Activated CD8-positive, alpha-beta T cell treated with anti-CD3 and anti-CD28 coated beads, Interleukin-2, amount 10 ng/mL, durations not matched to agents 7 days and 5 days (primary cell): ENCODE measurements at places on chromosomes 3 and 15. TPM values are rescaled to one million over a fixed set of nuclear protein-coding genes. Genes with fewer than 3 reads are reported as not detected.

The CCDC32 gene
- 24.7 TPM for total RNA-seq

The SLCO2A1 gene
- not detected for total RNA-seq

The MYZAP gene
- total RNA-seq = not detected

The FBXO45 gene
- total RNA-seq = 17.7 TPM

The PPP1R14D gene
- not detected for total RNA-seq

The TM4SF18 gene
- total RNA-seq = not detected

The GUCA1C gene
- total RNA-seq = not detected

The LDHAL6B gene
- total RNA-seq = not detected

The PGBD4 gene
- 2.8 TPM for total RNA-seq

The MAP2K5 gene
- total RNA-seq = 20.9 TPM

The GOLGA8Q gene
- 6.1 TPM for total RNA-seq

The SECISBP2L gene
- total RNA-seq = 28.3 TPM

The CRTC3 gene
- total RNA-seq = 66.6 TPM

The SLC2A2 gene
- not detected for total RNA-seq

The FBXL22 gene
- 0.66 TPM for total RNA-seq

The SHC4 gene
- total RNA-seq = 0.65 TPM

The OSTN gene
- total RNA-seq = not detected

The MYLK gene
- total RNA-seq = not detected

The TIMP4 gene
- total RNA-seq = not detected
